CD4-positive, alpha-beta T cell treated with Interferon gamma for 1 hour (primary cell): ENCODE measurements at places on chromosomes 13 and 19.

GRCh38 chr13:63389756-63390155, 1974.1 kb upstream of the PCDH20 start:
- DNase-seq, result no peak

DNA sequence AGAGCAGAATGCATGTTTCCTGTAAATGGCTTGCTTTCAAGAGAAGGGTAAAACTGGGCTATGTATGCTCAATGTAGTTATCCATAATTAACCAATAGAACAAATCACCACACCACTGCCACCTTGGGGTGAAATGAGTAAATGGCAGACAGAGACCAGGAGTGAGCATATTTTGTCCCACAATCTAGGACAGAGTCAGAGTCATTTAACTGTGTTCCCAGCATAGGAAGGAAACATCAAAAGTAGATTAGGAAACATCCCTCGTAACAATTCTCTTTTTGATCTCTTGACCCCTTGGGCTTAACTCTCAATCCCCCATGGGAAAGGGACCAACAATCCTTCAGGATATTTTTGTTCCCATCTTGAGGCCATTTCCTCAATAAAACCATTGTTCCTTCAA, 224.8 kb downstream of the NHLRC3 start:
- DNase-seq, result no peak

- no peak for DNase-seq
Measured at GRCh38 chr13:100815476-100816046, 141.0 kb upstream of the TMTC4 start.

DNA sequence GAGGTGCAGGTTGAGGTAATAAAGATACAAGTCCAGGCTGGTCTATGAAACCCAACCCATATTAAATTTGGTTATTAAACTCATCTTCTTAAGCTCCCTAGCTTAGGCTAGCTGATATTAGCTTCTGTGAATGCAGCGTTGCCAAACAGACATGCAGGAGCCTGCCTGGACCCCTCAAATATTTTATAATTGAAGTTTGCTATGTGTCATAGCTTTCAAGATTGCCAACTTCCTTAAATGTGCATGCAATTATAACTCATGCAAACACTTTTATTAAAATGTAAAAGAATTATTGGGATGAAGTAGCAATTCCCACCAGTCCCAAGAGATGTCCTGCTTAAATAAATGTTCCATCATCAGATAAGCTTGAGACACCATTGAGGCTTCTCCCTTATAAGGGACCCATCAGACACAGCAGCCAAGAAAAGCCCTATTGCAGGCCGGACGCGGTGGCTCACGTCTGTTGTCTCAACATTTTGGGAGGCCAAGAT, 51.3 kb downstream of the MBNL2 start:
- no peak for DNase-seq

DNA sequence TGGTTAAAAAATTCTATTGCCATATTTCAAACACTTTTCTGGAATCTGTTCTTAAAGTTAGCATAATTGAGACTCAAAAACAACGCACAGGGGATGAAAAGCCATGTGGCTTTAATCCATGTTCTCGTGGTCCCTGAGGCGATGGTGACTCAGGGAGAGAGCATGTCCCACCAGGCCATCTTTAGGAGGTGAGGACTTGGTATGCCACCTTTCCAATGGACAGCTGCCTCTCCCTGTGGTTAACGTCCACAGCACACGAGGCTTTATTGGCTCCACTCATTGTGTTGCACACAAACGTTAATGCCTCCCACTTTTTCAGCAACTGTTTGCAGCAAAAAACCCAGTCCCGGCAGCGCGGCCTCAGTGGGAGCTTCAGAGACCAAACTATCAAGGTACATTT, 51.4 kb downstream of the EFNB2 start:
- no peak for DNase-seq

DNA sequence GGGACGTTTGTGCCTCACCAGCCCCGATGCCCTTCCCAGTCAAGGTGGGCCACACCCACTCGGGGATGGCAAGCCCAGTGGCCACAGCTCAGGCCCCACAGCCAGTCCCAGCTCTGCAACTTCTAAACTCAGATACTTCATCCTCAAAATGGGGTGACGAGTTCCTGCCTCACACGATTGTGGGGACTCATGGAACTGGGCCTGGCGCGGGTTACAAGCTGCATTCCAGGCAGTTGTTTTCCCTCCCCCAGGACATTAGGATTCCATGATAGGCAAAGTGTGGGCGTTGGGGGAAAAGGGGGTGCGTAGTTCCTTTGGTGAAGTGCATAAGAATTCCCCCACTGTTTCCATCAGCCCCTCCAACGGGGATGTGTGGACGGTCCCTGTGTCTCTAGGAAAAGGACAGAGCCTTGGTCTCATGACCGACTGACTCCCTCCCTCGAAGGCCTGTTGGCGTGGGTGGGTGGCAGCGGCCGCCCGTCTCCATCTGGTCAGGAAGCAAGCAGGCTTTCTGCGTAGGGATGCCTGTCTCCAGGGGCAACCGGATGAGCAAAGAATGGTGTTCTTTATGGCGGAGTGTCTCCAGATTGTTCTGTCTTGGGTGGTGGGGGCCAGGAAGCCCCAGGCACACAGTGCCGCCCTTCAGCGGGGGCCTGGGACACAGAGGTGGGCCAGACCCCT, 21.1 kb upstream of the NPAS1 start:
- DNase-seq, result no peak

GRCh38 chr19:10223488-10224213, 7.5 kb downstream of the S1PR2 start:
- no peak for DNase-seq

DNA sequence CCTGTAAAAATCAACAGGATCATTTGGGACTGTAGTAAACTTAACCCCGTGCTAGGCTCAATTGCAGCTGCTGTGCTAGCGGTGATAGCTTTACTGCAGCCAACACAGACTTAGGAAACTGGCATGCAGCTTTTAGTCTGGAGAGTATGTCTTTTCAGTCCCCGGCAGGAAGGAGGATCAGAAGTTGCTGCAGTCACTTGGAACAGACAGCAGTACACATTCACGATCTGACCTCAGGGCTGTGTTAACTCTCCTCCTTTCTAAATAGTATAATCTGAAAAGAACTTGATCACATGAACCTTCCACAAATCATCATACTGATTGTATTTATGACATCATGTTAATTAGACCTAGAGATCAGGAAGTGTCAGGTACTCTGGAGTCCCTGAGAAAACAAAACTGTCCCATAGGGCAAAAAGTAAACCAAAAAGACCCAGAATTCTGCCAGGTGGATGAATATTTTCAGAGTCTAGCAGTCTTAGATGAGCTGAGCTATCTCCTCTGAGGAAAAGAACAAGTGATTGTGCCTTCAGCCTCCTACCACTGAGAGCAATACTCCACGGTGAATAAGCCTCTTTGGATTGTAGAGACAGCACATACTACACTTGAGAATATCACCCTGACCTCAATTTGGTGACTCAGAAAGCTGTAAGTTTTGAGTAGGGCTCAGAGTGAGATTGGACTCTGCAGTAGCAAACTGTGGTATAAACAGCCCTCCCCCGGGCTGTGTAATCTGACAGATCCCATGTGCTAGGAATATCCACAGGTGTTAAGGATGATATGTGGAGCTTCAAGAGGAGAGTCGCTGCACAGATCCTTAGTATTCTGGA, 181.0 kb upstream of the GPR12 start:
- DNase-seq, result no peak

- peak; percentile 66 for DNase-seq
Measured at GRCh38 chr19:14402332-14403144, 16.6 kb downstream of the DDX39A start.

GRCh38 chr13:91220872-91221271, 126.6 kb upstream of the MIR17HG start:
- no peak for DNase-seq

GRCh38 chr19:20928371-20928770, 5.3 kb downstream of the ZNF85 start:
- DNase-seq, result no peak

DNA sequence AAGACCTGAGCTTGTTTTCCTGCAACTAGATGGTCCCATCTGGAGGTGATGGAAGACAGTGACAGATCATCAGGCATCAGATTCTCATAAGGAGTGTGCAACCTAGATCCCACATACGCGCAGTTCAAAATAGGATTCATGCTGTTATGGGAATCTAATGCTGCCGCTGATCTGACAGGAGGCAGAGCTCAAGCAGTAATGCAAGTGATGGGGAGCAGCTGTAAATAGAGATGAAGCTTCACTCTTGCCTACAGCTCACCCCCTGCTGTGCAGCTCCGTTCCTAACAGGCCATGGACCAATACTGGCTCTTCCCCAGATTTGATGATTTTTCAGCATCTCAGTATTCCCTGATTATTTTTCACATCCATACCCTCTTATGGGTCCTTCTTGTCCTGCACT, 208.4 kb upstream of the RXFP2 start:
- DNase-seq, result no peak

- DNase-seq, result no peak
Measured at GRCh38 chr13:50672025-50672424, 171.5 kb downstream of the DLEU7 start.

GRCh38 chr19:43454031-43454430, 11.4 kb downstream of the LYPD3 start:
- DNase-seq, result no peak

- no peak for DNase-seq
Measured at GRCh38 chr13:47680748-47681147, 320.3 kb downstream of the SUCLA2 start.

DNA sequence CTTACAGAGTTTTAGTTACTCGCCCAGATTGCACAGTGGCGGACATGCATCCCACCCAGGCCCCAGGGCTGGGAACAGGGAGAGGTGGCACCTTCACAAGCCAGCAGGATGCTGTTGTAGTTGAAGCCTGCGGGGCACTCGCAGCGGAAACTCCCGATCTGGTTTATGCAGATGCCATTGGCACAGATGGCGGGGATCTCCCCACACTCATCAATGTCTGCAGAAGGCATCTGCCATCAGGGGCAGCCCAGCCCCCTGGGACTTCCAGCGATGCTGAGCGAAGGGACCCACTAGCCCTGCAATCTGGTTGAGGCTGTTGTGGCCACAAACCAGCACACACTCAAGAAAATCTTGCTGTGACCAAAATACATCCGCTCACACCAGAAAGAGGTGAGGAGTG, 44.6 kb downstream of the CCL25 start:
- DNase-seq, result no peak

DNA sequence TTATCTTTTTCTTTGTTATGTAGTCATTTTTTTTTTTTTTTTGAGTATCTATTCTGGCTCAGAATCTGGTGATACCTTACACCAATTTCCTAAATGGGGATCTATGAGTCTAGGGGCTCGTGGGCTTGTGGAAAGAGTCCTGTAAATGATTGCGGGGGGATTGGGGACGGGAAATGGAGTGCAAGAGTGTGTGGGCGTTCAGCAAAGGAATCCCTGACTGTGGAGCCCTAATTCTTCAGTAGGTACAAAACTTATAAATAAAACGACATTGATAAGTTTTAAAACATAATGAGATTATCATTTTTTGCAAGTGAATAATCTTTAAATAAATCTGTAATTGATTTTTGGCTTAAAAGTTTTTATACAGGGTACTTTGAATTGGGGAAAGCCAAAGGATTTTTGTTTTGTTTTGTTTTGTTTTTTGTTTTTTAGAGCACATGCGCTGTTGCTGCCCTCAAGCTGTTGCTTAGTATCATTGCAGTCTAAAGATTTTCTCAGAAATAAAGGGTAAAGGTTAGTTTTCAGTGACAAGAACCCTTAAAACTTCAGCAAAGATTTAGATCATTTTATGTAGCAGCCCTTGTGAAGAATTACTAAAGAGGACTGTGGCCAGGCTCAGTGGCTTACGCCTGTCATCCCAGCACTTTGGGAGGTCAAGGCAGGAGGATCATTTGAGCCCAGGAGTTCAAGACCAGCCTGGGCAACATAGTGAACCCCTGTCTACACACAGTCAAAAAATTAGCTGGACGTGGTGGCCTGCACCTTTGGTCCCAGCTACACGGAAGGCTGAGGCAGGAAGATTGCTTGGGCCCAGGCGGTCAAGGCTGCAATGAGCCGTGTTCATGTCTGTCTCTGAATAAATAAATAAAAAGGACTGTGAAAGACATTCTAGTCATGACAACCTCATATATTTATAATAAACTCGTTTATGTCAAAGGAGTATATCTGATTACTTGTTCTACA, 1.7 kb downstream of the ERCC5 start:
- DNase-seq, result no peak

DNA sequence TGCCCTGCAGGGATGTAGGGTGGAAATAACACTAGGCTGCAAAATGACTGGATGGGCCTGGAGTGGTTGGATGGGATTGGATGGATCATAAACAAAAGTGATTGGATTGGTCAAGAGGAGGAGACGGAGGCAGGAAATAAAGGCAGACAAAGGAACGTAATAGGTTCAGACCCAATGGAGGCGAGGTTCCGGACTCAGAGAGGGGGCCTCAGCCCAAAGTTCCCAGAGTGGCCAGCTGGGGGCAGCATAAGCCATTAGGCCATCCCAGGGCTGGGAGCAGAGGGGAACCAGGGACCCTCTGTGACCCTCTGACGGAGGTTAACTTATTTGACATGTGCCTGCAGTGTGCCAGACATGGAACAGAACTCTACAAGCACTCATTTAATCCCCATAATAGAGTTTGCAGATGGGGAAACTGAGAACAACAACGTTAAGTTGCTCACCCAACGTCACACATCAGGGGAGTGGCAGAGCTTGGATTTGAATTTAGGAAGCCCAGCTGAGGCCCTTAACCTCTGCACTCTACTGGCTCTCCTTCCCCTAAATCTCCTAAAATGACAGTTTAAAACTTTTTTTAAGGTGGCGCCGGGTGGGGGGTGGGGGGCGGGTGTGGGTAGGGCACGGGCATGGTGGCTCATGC, 15.3 kb upstream of the MAP1S start:
- DNase-seq, result peak; percentile 52

DNA sequence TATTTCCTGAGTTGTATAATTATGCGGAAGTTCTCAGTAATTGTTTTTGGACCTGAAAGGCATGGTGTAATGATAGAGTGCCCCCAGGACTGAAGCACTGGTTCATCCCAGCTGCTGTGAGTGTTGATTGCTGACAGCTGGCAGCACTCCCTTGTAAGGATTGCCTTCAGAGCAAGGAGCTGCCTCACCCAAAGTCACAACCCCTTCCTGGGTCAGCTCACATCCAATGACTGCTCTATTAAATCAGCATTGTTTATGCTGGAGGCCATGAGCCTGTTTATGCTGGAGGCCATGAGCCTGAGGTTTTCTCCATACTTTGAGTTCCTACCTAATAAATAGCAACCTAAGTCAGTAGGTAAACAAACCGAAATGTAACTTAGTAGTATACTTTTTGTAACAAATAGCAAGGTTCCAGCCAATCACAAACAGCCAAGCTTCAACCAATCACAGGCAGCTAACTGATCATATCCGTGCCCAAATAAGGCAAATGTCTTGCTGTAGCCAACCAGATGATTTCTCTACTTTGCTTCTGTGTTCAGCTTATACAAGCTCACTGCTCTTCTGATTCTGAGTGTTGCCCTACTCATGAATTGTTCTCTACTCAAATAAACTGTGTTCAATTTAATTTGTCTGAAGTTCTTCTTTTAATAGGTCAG, 11.7 kb upstream of the SPACA6 start:
- DNase-seq, result no peak
